Germinal center (tissue), 1 donor: ENCODE measurements at places on chromosomes 16 and 17.

DNA sequence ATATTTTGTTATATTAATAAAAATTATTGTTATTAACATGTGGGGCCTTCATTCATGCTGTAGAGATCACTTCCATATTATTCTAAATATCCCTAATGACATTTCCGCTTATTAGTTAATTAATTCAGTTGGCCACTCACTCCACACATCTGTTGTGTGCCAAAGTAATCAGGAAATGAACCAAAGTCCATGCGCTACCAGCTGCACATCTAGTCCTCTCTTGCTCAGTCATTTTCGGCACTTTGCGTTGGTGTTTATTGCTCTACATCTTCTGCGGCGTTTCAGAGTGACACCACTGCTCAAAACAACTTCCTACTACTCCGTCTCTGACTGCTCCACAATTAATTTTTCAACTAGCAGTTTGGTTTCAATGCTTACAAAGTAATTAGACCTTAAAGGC is 101.4 kb upstream of the ZFHX3 start:
- no peak for DNase-seq

- DNase-seq, result no peak
Measured at GRCh38 chr16:11700264-11701029, 32.2 kb downstream of the SNN start.

GRCh38 chr17:61467416-61468262 is 15.4 kb downstream of the TBX4 start:
- no peak for DNase-seq

DNA sequence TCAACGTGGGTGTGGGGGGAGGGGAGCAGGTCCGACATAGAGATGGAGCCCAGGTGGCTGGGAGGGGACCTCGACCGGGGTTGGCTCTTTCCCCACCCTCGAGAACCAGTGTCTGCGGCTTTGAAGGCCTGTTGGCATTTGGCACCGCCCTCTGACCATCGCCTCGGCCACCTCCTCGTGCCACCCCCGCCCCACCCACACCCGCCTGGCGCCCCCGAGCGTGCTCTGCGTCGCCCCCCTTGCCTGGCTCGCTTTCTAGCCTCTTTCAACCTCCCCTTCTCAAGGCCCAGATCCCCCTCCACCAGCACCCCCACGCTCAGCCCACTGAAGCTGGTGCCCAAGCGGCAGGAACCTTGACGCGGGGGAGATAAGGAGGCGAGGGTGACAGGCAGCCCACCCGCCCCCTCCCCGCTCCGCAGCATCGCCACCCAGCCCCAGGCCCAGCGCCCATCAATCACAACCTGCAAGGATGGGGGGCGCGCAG is 619 bp downstream of the CACNB1 start:
- no peak for DNase-seq
